ENCODE measurements at places on chromosomes 3 and 15.

DNA sequence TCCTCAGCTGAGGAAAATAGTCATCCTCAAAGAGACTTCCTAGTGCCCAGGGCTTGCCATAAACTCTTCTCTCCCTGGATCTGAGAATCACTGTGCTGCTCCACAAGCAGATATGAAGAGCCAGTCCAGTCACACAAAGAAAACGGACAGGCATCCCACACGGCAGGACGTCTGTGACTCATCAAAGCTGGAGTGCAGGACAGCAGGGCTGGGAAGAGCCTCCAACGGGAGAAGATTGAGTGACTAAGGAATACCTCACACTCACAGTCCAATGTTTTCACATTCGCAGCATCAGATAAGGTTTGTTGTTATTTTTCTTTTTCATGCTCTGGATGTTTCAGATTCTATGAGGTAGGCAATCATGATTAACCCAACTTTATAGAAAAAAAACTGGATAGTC is 57.8 kb downstream of the NEK10 start:
- no peak for DNase-seq

- DNase-seq: no peak
These were observed 43.7 kb downstream of the IGSF11 start for GRCh38 chr3:118990823-118991560.

DNA sequence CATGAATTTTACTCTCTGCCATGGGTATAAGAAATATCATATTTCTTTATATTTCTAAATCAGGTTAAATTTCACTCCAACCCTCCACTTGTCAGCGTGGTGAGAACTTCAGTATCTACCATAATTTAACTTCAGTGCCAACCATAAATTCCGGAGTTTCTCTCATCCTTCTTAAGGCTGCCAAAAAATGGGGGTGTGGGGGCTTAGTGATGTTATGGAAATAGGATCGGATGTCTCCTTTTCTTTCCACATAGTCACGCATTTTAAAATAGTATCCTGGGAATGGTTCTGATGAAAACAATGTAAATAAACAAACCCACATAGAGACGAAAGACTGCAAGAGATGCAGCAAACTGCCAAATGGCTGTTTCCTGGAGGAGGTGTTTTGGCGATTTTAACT is 12.9 kb upstream of the FAM3D start:
- no peak for DNase-seq

DNA sequence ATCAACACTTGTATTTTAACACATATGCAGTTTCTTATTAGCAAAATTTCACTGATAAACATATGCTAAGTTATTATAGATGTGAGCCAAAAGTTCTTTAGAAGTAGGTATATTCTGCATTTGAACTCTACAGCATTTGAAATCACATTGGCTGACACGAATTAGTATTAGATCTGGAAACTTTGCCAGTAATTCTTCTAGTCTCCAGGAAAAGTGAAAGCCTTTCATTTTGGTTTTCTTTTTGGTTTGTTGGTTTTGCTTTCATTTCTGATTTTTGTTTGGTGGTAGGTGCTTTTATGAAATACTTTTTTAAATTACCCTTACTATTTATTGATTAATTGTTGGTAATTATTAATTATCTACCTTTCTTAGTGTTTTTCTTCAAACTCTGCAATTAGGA is 72.9 kb downstream of the RBMS3 start:
- no peak for DNase-seq

GRCh38 chr3:168269001-168269400 is 173.3 kb upstream of the GOLIM4 start:
- DNase-seq: no peak

DNA sequence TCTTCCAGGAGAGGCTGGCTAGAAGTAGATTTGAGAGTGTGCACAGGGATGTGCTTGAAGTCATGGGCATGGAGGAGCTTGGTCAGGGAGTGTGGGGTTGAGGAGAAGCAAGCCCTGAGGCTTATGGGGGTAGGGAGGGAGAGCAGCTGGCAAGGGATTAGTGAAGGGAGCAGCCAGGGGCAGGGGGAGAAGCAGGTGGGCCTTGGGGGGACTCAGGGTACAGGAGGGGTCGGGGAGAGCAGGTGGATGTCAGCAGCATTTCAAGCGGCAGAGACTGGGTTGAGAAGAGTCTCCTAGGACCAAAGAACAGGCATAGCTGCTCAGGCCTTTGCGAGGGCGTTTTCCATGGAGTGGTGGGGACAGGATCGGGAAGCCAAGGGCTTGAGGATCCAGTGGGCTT is 3.4 kb upstream of the LMAN1L start:
- DNase-seq: no peak

DNA sequence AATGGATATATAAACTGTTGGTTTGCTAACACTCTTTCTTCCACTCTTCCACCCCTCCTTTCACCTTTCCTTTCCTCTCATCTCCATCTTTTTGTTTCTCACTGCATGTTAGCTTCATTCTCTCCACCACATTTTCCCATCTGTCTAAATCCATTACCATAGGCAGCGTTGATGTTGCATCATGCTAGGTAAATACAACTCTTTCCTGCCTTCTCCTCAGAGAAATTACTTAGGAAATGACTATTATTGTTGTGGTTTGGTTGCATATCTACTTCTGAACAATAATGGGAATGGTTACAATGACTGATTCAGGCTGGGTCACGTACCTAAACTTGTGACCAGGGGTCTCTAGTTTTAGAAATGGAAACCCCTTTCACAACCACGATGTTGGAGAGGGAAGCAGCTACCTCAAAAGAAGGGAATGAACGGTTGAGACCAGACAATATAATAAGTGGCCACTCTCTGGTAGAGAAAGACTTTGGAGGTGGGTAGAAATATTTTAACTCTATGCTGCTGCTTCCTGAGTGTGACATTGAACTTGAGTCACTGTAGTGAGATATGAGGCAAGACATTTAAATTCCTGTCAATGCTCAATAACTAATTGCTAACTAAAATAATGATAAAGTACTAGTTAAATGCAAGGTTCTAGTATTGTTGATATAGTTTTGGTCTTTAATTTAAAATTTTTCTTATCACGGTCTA is 314.1 kb upstream of the TGFBR2 start:
- no peak for DNase-seq

DNA sequence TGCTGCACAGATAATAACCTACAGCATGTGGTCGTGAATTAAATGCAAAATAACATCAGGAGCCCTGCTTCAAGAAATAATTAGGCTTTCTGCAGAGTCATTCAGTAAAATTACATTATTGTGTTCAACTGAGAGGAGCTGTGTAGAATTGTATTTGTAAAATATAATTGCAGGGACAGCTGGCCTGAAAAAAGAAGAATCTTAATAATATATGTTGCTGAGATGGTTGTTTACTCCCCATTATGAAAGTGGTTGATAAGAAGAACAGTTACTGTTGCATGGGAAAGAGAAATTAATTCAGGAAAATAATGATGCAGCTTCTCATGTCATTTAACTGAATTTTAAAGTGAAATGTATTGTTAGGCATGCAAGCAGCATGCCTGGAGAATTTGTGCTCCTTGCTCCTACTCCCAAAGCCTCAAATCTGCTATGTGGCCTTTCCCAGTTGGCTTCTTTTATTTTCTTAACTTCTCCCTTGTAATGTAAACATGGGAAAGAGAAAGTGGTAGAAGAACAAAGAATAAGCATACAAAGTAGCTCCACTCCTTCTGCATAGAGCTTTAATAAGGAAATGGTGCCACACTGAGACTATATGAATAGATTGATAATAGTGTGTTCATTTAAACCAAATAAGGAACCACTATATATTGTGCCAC is 100.1 kb downstream of the VGLL3 start:
- no peak for DNase-seq

DNA sequence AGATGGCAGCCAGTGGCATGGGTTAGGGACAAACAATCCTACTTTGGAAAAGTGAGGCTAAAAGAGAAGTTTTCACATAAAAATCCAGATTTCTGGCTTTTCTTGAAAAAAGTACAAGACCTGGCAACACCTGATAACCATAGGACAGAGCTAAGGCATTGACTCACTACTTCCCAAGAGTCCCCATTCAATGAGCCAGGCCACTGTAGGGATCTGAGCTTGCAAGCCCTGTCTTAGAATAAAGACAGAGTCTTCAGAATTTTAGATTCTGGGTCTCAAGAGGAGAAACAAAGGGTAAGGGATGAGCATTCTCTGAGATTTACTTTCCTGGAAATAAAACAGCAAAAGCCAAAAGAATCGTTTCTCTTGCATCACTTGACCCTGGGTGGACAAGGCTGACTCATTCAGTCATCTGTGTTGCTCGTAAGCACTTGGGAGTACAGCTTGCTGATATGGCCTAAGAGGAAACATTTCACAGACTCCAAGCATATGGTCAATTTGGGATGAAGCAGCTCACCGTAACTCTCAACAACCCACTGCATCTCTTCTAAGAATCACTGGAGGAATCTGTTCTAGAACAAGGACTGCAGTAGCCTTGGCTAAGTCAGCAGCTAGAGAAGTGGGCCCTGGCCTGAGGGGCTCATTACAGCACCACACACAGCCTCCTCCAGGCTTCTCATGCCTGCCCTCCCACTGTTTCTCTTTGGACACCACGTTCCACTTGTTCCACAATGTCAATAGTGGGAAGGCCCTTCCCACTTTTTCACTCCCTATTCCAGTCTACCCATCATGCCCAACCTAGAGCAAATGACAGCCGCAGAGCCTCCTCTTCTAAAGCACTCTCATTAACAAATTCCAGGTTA is 86.2 kb downstream of the RFTN1 start:
- DNase-seq: no peak

- DNase-seq: no peak
These were observed 46.2 kb downstream of the ABTB1 start for GRCh38 chr3:127718916-127719290.

DNA sequence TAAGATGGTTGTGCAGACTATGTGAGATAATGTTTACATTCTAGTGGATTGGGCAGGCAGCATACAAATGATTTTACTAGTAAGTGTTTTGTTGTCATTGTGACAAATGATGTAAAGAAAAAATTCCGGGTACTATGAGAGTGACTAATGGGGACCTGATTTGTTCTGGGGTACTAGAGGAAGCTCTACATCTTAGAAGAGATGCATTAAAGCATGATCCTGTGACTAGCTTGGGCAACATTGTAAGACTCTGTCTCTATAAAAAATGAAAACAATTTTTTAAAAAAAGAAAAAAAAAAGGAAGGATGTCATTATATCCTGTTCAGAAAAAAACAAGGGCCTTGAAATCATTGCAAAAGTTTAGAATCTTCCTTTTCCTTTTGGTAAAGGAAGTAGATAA is 58.1 kb upstream of the MYRIP start:
- DNase-seq: no peak

DNA sequence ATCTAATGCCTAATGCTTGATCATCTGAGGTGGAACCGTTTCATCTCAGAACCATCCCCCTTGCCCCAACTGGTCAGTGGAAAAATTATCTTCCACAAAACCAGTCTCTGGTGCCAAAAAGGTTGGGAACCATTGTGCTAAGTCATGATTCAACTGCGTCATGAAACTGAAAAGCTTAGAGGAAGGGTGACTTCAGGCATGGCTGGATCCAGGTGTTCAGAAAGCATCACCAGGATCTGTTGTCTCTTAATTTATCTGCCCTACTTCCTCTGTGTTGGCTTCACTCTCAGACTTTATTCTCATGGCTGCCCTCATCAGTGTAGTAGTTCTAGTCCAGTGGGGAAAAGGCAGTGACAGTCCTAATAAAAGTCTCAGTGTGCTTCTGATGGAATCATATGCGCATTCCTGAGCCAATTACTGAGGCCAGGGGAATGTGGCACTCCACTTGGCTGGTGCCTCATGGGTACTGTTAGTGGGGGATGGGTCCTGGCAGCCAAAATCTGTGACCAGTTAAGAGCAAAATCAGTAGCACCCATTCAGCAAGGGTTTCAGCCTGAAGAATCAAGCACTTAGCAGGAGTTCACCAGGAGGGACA is 110.3 kb downstream of the WNT5A start:
- DNase-seq: no peak

- no peak for DNase-seq
These were observed 205.5 kb upstream of the CD96 start for GRCh38 chr3:111336511-111336910.

GRCh38 chr3:113105093-113105449 is 106.3 kb upstream of the BOC start:
- no peak for DNase-seq

DNA sequence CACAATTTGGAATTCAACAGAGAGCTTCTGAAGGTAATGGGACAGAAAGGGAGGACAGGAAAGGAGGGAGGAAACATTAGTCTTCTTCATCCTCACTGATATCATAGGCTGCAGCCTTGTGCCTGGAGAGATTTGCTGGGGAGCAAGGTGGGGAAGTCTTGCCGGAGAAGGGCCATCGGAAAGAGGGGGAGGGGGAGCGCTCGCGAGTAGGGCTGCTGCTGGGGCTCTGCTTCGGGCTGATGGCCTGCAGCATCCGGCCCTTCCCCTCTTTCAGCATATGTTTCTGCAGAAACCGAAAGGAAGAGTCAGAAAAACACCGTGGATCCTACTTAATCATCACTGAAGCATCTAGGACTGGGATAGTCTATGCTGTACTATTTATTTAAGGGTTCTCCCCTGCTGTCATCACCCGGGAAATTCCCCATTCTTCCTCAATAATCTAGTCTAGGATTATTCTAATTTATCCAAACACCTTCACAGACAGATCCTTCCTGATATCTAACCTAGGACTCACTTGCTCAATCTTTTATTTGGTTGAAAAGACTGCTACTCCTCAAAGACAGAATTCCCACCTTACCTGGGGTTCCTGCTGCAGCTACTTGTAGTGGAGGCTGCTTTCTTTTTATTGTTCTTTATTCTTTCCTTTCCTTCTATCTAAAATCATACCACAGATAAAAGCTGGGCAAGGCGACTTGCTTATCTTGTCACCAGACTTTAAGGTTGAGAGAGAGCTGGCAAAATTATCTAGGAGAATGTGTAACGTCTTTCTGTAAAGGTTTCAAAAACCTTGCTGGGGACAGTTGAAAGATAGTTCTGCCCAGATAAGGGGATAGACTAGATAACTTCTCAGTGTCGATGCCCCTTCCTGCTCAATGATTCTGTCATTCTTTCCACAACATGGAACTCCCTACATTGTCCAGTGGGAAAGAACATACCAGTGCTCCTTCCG is 22.6 kb downstream of the SLC51A start:
- DNase-seq: no peak

GRCh38 chr3:117837391-117837790 is 1127.8 kb downstream of the TUSC7 start:
- DNase-seq: no peak

DNA sequence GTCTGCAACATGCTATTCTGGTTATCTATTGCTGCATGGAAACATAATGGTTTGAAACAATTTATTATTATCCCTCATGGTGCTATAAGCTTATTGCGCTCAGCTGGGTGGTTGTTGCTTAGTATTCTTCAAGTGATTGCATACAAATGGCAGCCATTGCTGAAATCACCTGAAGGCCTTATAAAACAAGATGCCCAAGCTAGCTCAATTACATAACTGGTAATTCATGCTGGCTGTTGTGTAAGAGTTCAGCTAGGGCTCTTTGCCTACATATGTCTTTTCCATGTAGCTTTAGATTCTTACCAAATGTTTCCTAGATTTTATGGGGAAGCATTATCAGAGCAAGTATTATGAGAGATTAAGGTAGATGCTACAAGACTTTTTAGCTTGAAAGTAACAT is 644.0 kb upstream of the CBLB start:
- no peak for DNase-seq
